RWPE1 (cell line): ENCODE measurements at places on chromosomes 2 and 18.

- DNase-seq: no peak
Observed at GRCh38 chr2:207787017-207787416, 17.3 kb upstream of the FZD5 start.

GRCh38 chr2:19738707-19739106, 163.1 kb downstream of the TTC32 start:
- DNase-seq: no peak

- DNase-seq: no peak
Observed at GRCh38 chr2:222609381-222609780, 46.5 kb downstream of the FARSB start.

- DNase-seq: no peak
Observed at GRCh38 chr2:207236156-207236935, 70.6 kb upstream of the KLF7 start.

DNA sequence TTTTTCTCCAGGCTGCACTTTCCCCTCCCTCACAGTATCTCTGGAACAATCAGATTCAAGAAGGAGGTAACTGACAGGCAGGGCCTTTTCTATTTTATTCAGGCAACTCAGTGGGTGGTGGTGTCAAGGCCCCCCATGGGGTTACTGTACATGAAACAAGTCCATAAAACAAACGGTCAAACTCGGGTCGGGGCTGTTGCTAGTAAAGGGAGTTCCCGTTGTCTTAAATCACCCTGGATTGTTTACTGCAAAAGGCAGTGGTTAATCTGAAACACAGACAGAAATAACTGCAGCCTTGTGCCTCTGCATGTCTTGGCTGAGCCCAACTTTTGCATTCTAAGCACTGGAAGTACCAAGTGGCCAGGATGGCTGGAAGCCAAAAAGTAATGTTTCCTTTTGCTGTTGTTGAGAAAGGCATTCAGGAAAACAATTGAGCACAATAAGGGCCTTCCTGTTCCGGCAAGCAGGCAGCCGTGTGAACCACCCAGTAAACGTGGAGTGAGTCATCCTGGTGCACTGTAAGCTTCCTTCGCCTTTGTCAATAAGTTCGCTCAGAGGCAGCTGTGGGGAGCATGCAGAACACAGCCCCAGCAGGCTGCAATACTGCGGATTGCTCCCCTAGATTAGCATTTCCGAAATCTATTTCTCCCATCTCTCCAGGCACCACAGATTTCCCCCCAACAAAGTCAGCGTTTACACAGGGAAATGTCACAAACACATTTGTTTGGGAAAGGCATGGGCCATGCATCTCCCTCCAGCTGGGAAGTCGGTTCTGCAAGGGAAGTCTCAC, 149.6 kb downstream of the IRS1 start:
- peak; percentile 86 for DNase-seq

DNA sequence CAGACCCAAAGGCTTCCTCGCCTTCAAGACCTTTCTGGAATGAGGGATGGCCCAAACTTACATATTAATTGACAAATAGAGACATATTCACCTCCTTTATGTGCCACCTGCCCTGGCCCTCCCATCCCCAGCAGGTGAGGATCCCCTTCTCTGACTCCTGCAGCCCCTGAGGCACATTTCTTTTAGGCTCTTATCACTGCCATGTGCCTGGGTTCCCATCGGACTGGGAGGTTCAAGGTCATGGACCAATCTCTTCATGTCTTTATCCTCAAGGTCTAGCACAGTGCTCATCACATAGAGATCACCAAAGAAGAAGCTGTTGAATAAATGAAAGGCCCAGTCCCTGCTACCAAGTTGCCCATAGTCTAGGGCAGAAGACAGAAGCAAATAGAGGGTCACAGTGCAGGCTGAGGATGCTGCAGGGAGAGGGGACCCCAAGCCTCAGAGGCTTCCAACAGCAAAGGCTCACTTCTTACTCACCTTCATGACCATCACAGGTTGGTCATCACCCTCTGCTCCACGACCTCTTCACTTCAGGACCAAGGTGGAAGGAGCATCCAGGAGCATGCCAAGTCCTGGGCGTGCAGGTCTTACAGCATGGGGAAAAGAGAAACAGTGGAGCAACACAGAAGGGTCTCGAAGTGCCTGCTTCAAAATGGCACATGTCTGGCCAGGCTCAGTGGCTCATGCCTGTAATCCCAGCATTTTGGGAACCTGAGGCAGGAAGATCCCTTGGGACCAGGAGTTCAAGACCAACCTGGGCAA, 193.9 kb downstream of the SMAD2 start:
- DNase-seq: no peak

DNA sequence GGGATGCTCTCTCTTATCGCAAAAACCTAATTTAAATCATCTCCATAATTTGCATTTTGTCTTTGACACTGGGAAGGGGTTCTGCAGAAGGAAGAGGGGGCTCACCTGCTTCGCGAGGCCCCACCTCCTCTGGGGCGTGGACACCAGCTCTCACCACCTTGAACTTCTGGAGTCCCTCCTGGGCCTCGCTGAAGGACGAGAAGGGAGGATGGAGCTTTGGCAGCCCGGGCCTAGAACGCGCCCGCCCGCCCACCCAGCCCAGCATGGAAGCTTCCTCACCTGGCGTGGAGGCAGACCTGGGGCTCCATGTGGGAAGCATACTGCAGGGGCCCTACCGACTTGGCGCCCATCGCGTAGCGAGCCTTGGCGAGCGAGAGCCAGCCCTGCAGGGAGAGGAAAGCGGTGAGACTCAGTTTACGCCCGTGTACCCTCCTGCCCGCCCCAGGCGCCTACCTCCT, 1.1 kb upstream of the IMP4 start:
- DNase-seq: peak; percentile 31
